ENCODE measurements at places on chromosomes 1 and 21. TPM values are rescaled to one million over a fixed set of nuclear protein-coding genes. Genes with fewer than 3 reads are reported as not detected.

Gene PDE9A
- 0.28 TPM for total RNA-seq

Gene ENO1
- total RNA-seq = 1,850 TPM

Gene CATSPERE
- total RNA-seq = not detected

Gene RXRG
- not detected for total RNA-seq

Gene TRABD2B
- total RNA-seq = not detected

Gene PLA2G2C
- total RNA-seq = not detected

Gene SHE
- 0.05 TPM for total RNA-seq

DNA sequence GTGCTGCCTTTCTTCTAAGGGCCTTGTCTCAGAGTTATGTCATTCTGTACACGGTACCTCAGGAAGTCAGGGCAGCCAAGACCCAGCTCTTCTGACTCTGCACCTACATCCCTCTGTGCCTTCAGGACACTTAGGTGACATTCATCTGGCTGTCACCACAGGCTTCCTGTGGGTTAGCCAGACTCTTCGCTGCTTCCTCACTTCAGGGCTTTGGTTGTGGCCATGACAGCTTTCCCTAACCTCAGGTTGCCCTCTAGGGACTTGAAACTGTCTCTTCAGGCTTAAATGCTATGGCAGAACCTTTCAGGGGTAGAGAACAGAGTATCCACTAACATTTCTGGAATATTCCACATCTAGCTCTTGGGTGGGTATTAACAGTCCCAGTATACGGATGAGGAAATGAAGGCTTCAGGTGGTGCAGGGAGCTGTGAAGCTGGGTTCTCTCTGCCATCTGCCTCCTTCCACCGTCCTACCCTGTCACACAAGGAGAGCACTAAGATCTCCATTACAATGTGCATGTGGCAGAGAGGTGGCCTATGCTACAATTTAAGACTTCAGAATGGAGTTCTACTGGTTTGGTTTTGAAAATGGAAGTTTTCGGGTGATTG is 9.9 kb downstream of the TSSK3 start:
- DNase-seq = peak; percentile 61

DNA sequence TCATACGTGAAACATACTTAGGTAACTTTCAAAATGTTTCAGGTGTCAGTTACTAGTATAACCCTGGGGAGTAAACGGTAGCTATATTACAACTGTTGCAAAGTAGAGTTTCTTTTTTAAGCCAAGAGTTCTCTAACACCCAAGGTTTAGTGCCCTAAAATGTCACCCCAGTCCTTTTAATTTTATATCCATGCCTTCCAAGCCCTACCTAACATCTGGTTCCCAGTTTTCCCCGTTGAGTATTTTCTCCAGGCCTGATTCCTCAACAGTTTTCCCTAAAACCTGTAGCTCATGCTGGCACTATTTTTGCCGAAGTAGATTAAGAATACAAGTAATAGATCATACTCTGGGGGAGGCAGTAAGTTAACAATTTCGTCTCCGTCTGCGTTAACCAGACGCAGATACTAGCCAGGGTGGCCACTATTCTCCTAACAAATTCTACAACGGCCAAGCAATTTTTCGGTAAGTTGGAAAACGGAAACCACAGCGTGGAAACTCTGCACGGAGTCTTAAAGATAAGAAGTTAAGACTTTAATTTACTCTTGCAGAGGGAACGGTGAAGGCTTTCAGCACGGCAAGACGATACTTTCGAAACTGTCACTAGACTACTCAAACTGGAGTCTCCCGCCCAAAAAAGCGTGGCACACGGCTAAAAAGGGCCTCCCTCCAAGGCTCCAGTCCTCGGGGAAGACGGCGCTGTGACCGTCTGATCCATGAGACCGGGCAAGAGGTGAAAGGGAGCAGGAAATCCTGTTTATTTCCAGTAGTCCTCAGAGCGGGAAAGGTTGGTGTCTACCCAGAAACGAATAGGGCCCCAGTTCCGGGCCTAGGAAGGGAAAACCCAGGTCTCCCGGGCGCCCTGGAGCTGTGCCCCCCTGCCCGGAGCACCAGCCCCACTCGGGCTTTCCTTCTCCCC is 945 bp downstream of the SRSF4 start:
- DNase-seq = no peak

GRCh38 chr1:202638019-202638700 is 72.1 kb downstream of the SYT2 start:
- no peak for DNase-seq

DNA sequence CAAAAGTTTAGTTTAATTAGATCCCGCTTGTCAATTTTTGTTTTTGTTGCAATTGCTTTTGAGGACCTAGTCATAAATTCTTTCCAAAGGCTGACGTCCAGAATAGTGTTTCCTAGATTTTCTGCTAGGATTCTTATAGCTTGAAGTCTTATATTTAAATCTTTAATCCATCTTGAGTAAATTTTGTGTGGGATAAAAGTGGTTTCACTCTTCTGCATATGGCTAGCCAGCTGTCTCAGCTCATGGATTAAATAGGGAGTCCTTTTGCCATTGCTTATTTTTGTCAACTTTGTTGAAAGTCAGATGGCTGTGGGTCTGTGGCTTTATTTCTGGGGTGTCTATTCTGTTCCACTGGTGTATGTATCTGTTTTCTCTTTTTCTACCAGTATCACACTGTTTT is 801.3 kb upstream of the ADGRL4 start:
- DNase-seq = no peak

DNA sequence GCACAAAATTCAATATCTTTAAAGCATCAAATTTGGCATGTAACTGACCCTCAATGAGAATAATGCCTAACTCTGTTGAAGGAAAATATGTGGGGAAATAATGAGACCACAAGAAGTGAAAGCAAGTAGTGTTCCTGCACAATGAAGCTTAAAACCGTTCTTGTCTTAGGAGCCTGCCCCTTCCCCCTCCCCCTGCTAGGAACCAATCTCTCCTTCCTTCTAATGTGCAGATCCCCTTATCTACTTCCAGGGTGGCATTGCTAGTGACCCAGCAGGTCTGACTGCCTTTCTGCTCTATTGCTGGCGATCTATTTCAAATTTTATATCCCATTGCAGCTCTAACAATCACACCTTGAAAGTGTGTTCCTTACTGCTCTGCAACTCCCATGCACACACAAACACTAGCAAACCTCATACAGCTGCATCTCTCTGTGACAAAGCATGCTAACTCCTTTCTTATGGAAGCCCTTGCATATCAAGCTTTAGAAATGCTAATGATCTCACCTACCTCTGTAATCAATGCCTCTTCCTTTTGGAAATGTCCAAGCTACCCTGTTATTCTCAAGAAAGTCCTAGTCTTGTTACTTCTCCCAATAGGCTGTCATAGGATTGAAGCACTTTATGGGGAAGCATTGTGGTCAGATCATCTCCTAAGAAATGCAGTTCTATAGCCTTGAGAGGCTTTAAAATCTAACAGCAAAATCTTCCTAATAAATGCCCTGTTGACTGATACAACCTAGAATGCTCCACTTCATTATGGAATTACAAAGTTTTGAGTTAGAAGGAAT is 26.5 kb downstream of the BCL9 start:
- DNase-seq = no peak

GRCh38 chr1:186559601-186560116 is 98.7 kb upstream of the PDC start:
- DNase-seq = no peak

DNA sequence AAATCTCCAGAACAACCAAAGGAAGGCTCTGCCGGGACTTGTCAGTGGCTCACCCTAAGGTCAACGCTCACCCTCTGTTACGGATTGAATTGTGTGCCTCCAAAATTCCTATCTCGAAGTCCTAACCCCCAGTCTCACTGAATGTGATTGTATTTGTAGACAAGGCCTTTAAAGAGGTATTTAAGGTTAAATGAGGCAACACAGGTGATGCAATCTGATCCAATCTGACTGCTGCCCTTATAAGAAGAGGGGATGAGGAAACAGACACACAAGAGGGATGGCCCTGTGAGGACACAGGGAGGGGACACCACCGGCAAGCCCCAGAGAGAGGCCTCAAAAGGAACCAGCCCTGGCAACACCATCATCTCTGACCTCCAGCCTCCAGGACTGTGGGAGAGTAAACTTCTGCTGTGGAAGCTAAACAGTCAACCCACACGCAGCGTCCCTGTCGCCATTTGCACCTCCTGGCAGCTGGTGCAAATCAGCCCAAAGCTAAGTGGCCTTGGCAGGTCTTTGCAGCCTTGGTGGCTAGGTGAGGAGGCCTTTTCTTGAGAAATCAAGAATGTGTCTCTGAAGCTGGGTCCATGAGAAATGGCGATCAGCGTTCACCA is 24.2 kb downstream of the UBASH3A start:
- no peak for DNase-seq

- DNase-seq = no peak
Measured at GRCh38 chr1:179026813-179027669, 1.3 kb downstream of the FAM20B start.

DNA sequence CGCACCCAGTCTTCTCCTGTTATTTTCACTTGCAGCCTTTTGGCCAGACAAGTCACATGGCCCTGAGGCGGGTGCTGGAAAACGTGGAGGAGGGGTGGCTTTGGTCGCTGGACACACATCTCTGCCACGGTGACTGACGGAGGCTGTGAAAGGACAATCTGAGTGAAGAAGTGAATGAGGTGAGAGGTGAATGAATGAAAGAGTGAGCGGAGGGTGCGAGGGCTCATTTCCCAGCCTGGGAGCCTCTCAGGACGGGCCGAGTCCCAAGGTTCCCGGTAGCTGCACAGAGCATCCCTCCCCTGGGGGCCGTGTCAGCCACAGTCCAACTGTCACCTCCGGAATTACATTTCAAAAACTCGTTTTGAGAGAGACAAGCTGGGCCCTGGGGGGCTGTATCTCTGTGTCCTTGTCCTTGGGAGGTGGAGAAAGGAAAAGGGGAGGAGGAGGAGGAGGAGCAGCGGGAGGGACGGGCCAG is 89.6 kb downstream of the UBIAD1 start:
- DNase-seq = no peak

- no peak for DNase-seq
Measured at GRCh38 chr1:2990376-2991115, 30.7 kb upstream of the ACTRT2 start.

GRCh38 chr21:42287193-42288083 is 27.8 kb downstream of the TFF3 start:
- DNase-seq = no peak

GRCh38 chr1:219670426-219671149 is 57.7 kb upstream of the ZC3H11B start:
- no peak for DNase-seq

DNA sequence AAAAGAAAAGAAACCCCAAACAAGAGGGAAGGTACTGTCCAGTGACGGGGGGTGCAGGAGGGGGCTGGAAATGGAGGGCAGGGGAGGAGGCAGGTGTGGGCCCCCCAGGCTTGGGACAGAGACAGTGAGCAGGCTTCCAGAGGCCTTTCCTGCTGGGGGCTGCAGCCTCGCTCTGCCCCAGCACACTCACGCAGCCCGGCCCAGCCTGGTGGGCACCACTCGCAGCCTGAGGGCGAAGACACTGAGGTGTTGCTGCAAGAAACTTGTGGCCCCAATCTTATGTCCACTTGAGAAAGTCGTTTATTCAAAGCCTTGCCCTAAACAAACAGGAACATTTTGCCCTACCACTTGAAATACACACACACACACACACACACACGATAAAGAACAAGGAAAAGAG is 274.4 kb downstream of the PCP4 start:
- DNase-seq = no peak

DNA sequence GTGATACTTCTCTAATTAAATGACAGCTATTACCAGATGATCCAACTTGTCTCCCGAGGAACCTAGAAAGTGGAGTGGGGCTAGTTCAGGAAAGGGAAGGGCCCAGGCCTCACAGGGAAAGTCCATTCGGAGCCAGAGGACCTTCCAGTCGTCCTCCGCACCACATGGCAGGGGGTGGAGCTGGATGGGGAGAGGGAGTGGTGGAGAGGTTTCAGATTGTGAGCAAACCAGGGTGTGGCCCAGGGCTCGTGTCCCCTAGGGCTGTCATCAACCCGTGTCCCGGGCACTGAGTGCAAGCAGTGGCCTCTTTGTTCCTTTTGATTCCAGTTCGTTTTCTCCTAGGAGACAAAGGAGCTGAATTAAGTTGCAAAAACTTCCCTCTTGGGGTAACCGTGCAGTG is 114.9 kb downstream of the HUNK start:
- DNase-seq = no peak

DNA sequence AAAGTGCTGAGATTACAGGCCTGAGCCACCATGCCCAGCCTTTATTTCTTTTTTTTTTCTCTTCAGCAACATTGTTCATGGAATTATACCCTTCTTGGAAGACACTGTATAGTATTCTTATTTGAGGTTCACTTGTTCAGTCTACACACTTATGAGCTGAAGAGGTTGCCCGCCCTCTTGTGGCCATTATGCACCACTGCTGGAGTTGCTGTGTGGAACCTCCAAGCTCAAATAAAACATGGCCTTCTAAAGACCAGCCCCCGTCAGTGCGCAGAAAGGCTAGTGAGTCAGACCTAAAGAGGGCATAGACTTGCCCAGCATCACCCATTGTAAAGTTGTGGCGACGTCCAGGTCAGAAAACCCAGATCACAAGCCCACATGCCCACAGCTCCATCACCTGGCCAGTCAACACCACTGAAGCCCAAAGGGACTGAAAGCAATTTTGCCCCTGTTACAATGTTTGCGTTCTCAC is 20.4 kb downstream of the LURAP1 start:
- DNase-seq = no peak

DNA sequence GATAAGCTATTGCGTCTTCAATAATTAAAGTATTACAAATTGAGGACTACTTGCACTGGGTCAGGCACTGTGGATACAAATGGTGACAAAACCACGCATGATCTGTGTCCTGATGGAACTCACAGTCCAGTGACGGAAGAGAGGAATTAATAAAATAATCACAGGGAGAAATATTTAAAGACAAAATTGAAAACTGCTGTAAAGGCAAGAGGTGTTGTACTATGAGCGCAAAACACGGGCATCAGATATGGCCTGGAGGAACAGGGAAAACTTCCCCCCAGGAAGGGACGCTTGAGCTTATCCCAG is 16.6 kb upstream of the SLAMF6 start:
- no peak for DNase-seq

GRCh38 chr1:236307435-236307834 is 25.7 kb upstream of the ERO1B start:
- no peak for DNase-seq

DNA sequence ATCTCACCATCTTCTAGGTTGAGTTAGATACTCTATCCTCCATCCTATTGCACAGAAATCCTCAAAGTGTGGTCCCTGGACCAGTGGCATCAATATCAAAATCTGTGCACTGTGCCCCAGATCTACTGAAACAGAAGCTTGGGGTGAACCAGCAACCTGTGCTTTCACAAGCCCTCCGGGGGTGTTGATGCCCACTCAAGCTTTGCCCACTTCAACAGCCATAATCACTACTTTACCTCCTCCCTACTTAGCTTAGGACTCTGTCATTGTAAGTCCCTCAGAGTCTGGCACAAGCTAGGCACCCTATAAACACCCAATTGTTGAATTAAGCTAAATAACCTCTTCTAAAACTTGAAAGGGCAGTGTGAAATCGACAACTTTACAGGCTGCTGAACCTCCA is 144.2 kb upstream of the SOD1 start:
- no peak for DNase-seq

- DNase-seq = peak; percentile 86
Measured at GRCh38 chr1:156126630-156127534, 12.4 kb downstream of the LMNA start.
